ENCODE measurements at places on chromosomes 7 and 10.

DNA sequence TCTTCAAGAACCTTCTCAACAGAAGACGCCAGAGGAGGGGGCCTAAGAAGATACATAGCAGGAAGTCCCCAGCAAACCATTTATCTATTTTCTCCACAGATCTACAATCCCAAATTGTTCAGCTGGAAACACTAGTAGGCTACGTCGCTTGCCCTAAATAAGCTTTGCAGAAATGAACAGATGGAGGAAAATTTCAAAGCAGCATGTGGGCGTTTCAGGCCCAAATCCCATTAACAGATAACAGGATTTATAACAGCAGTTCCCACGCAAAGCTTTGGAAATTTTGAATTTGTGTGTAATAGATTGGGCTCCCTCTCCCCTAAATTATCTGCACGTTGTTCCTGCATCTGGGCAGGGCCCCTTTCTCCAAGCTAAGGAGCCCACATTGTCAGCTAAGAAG lies 60.6 kb upstream of the FRMD4A start:
- DNase-seq: no peak

DNA sequence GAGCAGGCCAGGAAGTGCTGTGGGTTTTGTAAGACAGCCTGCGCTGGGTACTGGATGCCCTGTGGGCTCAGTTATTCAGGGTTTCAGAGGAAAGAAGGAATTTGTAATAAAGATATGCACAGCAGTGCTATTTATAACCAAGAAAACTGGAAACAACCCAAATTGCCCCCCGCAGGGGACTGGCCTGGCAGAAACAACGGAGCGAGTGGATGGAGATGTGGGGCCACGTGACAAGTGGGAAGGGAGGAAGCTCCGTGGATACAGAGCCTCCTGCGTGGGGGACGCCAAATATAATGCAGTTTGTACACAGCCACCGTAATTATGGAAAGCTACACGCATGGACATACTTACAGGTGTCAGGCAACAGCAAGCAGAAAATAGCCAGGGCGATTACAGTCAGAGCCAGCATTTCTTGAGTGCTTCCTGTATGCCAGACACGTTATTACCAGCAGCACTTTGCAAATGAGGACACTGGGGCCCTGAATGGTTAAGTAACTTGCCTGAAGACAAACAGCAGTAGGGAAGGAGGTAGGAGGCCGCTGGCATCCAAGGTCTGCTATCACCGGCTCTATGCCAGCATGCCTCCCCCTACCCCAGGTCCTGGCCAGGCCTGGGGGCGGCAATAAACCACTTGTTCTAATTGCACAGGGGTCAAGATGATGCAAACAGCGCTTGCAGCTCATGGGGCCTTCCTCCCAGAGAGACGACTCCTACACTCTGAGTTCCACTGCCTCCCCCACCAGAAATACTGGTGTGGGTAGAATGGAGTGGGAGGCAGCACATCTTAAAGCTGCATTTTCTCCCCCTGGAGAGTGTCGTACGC lies 8.7 kb upstream of the CAMK2B start:
- DNase-seq: no peak

GRCh38 chr7:70569335-70569819 lies 562.6 kb upstream of the GALNT17 start:
- no peak for DNase-seq

DNA sequence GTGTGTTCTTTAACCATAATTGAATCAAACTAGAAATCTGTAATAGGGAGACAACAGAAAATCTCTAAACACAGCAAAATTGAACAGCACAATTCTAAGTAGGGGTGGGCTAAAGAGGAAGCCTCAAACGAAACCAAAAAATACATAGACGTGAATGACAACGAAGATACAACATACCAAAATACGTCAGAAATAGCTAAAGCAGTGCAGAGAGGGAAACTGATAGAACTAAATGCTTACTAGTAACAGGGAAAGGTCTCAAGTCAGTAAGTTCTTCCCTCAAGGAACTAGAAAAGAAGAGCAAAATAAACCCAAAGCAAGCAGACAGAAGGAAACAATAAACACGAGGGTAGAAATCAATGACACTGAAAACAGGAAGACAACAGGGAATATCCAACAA lies 19.1 kb downstream of the RPP38 start:
- no peak for DNase-seq

DNA sequence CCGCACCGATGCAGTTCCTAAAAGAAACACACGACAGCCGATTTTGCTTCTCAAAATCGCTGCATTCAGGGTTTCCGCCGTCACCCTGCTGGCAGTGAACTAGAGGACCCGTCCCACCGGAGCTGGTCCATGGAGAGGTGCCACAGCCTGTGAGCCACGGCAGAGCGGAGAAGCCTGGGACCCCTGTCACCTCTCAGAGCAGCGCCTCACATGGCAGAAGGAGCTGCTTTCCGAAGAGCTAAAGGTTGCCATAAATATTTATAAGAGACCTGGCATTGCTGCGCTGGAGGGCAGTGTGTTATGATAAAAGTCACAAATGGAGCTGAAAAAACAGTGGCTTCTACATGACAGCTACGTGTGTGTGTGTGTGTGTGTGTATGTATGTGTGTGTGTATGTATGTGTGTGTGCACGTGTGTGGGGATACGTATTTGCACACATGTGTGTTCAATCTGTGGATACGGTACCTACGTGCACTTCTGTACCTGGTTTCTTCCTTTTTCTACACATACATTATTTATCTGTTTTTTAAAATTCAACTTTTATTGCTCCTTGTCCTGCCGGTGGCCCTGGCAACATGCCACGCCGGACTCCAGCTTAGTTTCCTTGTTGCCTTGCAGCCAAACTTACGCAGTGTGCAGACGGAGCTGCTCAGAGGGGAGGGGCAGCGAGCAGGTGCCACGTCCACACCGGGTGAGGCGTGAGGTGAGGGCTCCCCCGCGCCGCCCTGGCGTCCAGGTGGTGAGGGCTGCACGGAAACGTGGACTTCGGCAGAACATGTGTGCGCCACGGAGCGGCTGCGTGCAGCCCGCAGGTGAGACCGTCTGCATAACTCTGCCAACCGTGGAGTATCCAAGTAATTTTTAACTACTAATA lies 115.2 kb upstream of the PITRM1 start:
- DNase-seq: no peak

GRCh38 chr10:24889639-24890038 lies 62.8 kb downstream of the PRTFDC1 start:
- no peak for DNase-seq
